ENCODE measurements at places on chromosomes 5 and 9.

DNA sequence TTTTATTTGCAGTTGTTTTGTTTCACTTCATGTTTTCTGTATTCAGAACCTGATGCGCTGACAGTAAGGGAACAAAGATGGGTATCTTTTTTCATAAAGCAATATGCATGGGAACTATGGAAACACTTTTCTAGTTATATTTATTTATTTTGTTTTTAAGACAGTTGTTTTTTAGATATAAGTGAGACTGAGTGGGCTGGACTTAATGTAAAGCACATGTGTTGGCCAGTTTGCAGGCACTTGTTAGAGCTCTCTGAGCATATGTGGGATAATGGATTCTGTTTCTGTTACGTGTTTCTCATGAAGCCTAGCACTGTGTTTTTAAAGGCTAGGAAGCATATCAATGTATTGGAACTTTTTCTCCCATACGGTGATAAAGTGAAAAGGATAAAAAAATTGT, 164.1 kb downstream of the PRR16 start:
- no peak for DNase-seq

DNA sequence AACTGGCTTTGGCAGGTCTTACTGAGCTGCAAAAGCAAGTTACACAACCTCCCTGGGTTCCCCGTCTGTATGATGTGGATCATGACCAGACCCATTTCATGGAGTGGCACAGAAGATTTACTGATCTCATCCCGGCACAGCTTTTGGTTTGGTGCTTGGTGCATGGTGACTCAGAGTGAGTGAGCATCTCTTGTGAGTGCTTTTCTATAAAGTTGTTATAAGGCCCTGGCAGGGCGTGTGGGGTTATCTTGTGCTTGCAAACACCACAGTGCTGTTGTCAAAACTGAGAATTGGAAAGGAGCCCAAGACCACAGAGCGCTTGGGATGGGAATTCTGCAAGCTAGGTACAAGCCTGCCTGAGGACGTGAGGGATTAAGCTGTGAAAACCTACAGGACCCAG, 425.2 kb downstream of the GADD45G start:
- DNase-seq: no peak

- no peak for DNase-seq
Measured at GRCh38 chr9:112258106-112258505, 75.3 kb downstream of the PTBP3 start.

GRCh38 chr5:137613554-137614265, 114.6 kb upstream of the SPOCK1 start:
- no peak for DNase-seq

DNA sequence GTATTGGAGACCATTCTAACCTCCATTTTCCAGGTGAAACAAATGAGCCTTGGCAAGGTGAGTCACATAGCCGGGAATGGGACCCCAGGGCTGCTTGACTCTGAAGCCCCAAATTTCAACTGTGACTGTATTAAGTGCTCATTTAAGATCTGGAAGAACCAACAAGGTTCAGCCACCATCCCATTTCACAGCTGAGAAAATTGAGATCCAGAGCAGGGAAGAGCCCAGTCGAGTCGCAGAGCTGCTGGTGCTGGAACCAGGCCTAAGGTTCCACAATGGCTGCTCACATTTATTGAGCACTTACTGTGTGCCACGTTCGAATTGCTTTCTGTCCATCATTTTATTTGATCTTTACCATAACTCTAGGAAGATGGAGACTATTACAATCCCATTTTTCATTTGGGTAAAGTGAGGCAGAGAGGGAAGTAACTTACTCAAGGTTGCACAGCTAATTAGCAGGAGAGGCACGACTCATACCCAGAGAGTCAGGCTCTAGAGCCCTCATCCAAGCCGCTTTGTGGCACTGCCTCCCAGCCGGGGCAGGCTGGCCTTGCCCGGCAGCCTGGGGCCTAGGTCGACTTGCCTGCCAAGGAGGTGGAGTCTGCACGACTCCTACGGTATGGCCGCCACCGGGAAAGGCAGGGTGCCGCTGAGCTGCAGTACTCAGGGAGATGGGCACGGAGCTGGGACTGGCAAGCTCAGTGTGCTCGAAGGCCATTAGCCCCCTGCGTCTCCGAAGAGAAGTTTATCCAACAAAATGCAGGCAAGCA, 4.3 kb upstream of the NTNG2 start:
- no peak for DNase-seq

DNA sequence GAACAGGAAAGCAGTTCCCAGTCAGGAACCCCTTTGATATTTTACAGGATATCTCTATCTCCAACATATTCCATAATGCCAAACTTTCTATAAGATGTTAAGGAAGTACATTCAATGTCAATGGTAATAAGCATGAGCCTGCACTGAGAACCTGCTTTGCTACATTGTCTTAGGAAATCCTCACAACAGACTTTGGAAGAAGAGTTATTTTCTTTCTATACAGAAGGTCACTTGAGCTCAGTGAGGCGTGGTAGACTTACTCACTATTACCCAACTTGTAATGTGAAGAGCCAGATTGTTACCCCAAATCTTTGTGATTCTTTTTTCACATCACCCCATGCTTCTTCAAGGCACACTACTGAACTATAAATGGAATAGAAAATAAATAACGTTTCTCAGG, 435.9 kb downstream of the DNAH5 start:
- no peak for DNase-seq

GRCh38 chr5:56457887-56458812, 225.0 kb upstream of the ANKRD55 start:
- peak; percentile 43 for DNase-seq

- peak; percentile 95 for DNase-seq
Measured at GRCh38 chr9:108634204-108634603, 221.6 kb downstream of the ACTL7B start.

DNA sequence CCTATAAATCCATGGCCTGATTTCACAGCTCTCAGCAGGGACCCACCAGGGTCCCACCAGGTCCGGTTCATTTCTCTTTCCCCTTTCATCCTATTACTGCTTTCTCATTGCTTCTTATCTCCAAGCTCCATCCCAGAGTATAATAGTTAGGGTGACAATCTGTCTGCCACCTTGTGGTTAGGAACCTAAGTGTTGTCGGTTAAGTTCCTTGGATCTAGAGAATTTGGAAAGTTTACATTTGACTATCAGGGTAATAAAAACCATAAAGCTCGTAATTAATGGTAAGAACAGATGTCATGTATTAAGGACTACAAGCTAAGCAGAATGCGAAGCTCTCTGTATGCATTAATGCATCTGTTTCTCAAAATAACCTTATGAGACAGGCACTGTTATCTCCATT, 259.1 kb downstream of the SH3GL2 start:
- no peak for DNase-seq

DNA sequence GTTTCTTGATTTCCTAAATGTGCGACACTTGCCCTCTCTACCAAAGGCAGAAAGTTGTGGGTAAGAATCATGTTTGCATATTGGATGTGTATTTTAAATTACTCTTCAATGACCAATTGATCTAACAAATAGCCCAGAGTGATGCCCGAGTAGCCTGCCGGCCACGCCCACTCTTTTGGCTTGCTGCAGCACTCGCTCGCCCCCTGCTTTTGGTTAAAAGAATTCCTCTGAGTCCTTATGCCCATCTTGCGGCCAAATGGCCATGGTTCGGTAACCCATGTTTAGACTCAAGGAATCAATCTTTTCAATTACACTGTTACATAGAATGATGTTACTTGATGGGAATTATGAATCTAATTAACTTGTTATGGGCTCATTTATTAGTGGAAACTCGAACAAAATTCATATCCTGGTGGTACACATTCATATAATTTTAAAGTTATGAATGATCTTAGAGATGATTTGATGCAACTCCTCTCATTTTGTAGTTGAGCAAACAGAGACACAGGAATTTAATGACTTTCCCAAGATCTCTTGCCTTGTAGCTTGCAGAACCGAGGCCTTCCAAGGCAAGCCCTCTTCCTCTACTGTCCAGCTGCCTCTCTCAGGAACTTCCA, 36.5 kb downstream of the PPIC start:
- DNase-seq: no peak

DNA sequence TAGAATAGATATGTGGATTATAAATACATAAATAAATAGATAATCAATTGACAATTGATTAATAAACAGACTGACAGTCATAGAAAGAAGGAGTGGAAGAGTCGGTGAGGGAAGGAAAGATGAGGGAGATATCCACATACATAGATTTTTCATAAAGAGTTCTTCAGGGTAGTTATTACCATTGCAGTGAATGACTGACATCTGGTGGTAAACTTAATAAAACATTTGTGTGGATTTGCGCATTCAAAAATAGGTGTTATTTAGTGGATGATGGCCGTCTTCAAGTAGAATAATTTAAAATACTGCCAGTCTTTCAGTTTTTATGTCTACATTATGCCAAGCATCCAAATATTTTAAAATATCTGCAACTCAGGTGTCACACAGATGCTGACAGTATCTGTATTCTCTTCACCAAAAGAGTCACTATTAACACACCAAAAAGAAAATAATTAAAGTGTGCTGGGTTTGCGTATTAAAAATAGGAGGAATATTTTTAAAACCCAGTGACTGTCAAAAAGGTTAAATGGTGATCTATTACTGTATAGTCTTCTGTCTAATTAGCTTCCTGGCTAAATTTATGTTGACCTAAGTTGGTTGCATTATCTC, 78.8 kb downstream of the GIN1 start:
- DNase-seq: peak; percentile 66

All from myocyte (in vitro differentiated cells).